ENCODE measurements at places on chromosomes 1 and 21.

GRCh38 chr1:184392779-184393522 lies 6.1 kb downstream of the C1orf21 start:
- no peak for DNase-seq

DNA sequence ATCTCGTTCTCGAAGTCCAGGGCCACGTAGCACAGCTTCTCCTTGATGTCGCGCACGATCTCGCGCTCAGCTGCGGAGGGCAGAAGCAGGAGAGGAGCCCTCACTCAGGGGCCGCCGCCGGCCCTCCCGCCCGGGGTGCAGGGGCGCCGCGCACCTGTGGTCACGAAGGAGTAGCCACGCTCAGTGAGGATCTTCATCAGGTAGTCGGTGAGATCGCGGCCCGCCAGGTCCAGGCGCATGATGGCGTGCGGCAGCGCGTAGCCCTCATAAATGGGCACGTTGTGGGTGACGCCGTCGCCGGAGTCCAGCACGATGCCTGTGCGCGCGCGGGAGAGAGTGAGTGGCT lies 1.8 kb downstream of the ACTA1 start:
- DNase-seq, result no peak

- DNase-seq, result no peak
Measured at GRCh38 chr1:234154320-234155251, 218.7 kb upstream of the COA6 start.

DNA sequence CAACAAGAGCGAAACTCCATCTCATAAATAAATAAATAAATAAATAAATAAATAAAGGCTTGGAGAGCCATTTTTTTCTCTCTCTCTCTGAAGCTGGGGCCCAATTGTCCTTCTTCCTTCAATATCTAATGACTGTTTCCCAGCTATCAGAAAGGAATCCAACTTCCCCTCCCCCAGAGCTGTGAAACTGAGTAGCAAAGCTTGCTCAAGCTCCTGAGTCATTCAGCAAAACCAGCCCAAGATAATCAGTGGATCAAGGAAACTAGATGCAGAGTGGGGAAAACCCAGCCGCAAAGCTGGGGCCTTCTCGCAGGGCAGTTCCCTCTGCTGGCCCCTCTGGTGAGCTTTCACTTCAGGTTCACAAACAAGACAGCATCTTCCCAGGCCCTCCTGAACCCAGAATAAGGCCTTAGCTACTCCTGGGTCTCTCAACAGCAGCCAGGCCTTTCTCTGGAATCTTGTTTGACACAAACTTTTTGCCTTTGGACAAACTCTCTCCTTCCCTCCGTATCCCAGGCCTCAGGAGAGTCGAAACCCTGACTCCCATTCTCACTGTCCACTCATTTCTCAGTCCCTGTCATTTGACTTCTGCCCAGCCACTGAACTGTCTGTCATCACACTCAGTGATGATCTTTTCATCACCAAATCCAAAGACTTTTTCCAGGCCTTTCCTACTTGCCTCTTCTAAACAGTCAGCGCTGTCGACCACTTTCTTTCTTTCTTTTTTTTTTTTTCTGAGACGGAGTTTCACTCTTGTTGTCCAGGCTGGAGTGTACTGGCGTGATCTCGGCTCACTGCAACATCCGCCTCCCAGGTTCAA lies 18.0 kb upstream of the PTP4A2 start:
- DNase-seq, result peak; percentile 70

DNA sequence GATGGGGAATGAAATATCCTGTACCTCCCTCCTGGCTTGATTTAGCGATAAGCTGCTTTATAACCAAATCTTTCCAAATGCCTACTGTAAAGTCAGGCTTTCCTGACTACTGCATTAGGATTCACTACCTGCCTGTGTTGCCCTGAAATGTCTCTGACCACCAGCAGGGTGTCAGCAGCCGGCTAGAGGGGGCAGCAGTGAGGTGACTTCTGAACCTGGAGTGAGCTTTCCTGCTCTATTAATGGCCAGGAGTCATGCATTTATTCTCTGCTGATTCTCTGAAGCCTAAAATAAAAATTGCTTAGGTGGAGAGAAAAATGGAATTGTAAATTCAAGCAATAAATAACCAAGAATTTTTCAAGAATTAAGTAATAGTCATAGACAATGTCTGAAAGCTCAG lies 2.5 kb downstream of the BACE2 start:
- DNase-seq, result peak; percentile 35

DNA sequence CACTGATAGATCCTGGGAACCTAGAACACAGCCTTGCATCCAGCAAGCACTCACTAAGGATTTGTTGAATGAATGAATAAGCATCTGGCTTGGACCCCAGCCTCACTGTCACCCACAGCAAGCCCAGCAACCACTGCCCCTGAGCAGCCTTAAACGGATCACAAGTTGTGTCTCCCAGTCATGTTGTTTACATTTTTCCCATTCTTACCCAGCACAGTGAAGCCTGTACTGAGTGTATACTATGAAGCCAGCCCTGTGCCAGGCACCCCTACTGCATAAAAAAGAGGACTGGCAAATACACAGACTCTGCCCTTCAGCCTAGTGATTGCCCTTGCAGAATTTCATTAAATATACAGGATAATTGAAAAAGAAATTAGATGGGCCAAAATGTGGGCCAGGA lies 30.2 kb downstream of the RRAGC start:
- no peak for DNase-seq

DNA sequence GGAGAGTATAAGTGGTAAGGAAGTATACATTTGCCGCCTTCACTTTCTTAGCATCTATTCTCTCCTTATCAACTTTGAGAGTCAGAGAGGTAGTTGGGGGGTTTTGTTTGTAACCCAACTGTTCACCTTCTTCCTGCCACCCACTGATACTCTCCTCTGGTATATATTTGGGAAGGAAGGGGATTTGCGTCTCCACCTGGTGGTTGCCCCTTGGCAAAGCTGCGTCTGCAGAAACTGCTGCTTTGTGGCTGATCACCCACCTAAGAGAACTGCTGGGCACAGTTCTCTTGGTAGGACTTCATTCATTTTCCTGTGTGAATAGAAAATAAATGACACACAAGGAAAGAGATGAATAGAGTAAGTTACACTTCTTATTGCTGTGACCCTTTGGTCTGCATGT lies 87.0 kb downstream of the SYT14 start:
- DNase-seq, result no peak

GRCh38 chr1:14884614-14885175 lies 268.9 kb upstream of the TMEM51 start:
- DNase-seq, result no peak

GRCh38 chr21:40158366-40158765 lies 291.1 kb downstream of the PCP4 start:
- no peak for DNase-seq

DNA sequence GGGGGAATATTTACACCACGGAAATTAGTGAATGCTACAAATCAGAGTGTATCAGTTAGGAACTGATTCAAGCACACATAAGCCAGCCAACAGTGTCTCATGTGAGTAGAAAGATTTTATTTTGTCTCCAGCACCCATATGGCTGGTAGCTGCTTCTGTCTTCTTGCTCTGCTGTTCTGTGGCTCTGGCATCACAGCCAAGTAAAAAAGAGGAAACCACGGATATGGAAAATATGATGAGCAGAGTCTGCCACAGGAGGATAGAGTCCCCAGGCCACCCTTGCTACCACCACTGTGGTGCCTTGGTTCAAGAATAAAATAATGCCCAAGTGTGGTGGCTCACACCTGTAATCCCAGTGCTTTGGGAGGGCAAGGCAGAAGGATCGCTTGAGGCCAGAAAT lies 53.6 kb upstream of the SPOCD1 start:
- DNase-seq, result no peak

GRCh38 chr1:236534151-236534651 lies 10.4 kb downstream of the LGALS8 start:
- DNase-seq, result no peak

DNA sequence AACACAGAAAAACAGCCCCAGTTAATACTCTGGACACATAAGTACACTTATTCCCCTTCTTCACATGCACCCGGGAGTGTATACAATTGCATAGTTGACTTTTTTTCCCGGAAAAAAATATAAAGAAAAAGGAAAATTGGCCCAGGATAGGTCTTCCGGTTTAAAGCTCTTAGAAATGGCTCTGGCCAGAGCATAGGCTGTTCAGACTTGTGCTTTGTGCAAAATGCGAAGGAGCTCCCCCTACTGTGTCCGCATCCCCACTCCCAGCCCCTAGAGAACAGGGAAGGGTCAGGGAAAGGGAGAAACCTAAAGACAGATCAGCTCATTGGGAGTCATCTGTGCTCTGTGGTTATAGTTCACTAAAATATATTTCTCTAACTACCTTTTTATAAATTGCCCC lies 5.5 kb upstream of the MTMR11 start:
- no peak for DNase-seq

DNA sequence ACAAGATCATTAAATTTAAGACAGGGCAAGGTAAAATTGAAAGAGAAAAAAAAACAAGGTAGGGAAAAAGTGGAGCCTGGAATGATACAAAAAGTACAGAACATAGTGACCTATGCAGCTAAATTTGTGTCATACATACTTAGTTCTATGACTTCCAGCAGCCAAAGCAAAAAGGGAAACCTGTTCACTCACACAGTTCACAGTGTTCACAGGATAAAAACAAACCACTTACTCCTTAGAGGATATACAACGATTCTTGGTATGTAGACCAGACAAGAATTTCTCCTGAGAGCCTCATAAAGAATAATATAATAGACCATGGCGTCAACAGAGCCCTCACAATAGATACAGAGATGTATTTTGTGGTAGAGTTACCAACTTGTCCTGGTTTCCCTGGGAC lies 27.5 kb downstream of the COA7 start:
- no peak for DNase-seq

- no peak for DNase-seq
Measured at GRCh38 chr1:22808186-22808675, 97.6 kb downstream of the EPHB2 start.

DNA sequence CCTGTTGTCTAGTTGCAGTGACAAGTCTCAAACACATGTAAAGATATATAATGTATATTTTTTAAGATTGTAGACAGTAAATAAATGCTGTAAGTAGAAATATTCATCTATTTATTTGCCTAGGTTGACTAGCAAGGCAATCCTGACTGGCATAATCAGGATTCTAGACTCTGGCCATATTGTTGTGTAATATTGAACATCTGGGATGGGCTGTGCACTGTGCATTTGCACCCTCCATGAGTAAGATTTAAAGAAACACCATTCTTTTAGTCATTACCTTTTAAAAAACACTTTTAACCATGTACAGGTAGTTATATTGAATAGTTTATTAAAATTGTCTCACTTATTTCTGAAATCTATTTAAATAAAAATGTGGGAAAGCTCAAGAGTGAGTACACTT lies 32.4 kb downstream of the RASAL2 start:
- DNase-seq, result no peak

DNA sequence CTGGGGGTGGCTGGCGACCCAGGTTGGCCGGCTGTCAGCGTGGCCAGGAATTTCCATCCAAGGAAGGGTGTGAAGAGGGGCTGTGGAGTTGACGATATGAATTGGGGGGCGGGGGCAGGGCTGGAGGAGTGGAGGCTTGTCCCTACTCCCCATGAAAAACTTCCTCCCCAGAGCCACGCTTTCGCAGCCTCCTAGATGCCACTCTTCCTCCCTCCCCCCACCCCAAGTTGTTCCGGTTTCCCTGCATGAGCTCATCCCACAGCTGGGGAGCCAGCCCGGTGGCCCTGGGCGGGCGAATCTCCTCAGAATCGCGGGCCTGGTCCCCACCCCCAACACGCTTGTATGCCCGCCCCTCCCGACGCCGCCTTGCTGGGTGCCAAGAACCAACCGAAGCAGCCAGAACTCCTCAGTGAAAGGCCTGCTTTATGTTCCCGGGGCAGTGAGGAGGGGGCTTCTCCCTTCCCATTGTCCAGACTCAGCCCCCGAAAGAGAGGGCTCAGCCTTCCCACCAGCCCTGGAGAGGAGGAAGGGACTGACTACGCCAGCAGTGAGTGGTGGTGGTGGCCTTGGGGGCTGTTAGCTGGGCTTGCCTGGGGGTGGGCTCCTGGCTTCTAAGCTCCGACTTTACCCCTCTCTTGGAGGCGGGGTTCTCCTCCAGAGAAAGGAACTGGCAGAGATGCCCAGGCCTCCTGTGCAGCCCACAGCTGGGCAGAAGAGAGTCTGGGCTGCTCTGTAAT lies 1.8 kb upstream of the CSMD2 start:
- no peak for DNase-seq

DNA sequence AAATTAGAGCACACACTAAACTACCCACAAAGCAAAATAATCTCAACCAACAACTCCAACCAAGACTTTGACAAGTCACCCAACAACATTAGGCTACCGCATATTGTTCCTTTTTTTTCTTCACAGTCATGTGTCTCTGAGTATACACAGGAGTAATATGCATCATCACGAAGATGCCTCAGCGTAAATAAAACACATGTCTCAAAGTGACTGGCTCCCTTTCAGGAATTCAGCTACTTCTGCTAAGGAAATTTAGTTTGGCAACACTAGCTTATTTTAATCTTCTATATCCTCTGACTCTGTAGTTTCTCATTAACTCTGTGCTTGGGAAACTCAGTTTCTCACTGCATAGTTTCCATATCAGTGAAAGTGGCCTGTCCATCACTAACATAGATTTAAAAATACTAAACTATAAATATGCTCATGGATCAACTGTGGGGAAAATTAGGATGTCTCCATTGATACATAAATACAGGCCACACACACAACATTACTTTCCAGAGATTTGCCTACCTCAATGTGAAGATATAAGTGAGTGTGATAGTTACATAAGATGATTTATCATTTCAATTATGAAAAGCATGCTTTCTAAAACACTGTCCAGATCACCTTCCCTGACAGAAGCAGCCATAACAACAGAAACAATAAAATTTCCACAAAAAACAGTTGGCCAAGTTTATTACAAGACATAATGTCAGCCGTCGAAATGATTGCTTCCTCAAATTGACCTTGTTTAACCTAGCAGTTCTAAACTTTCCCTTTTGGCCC lies 113.2 kb downstream of the PTGER3 start:
- no peak for DNase-seq

DNA sequence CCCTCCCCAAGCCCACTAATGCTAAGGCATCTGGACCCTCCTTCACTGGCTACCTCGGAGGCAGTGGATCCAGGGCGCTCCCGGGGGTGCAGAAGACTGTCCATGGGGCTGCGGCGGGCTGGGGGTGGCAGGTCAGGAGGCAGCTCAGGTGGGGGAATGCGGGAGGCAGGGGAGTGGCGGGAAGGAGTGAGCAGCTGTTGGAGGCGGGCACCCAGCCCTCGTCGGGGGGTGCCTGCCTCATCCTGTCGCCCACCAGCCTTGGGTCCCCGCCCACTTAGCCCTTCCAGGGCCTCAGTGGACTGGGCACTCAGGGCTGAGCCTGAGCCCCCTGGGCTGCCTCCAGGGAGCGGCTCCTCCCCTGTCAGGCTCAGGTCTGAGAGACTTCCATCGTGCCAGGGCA lies 10.7 kb upstream of the GATAD2B start:
- no peak for DNase-seq

DNA sequence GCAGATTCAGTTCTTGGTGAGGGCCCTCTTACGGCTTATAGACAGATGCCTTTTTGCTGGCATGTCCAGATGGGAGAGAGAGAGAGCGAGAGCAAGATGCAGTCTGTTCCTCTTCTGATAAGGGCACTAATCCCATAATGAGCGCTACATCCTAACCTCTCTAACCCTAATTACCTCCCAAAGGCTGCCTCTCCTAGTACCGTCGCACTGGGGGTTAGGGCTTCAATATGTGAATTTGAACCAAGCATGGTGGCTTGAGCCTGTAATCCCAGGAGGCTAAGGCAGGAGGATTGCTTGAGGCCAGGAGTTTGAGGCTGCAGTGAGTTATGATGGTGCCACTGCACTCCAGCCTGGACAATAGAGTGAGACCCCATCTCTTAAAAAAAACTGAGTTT lies 10.5 kb upstream of the SDE2 start:
- DNase-seq, result no peak

All from breast epithelium (tissue), 4 donors.